CD4-positive, CD25-positive, alpha-beta regulatory T cell (primary cell): ENCODE measurements at places on chromosomes 5 and 9.

DNA sequence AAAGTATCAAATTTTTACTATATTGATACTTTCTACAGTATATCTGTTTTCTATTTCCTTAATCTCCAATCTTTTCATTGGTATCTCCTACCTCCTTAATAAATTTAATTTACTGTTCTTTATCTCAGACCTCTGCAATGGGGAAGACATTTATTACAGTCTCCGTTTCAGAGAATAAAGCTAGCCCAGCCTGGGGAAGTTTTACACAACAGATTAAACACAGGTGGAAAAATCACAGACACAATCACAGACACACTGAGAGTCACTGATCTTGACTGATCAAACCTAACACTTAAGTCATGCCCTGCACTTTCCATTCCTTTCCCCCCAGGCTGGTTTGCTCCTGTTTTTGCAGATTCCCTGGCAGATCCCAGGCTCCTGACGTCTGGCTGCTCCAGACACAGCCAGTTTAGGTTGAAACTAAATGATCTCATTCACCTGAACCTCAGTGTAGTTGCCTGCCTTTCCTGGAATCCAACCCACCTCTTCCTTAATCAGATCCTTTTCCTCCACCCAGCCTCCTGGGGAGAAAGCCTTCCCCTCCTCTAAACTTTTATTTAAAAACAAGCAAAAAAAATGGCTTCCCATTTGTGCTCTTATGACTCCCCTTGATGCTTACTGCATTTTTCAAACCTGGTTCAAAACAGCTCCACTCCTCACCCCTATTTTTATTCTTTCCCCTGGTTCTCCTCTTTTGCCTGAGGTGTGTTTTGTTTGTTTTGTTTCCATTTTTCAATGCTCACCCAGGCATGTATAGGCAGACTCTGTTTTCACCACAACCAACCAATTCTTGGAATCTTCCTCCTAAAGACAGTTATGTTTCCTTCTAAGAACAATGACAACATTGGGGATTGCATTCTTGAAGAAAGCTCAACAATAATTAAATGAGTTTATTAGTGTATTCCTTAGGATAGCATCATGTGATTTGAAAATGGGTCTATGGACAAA lies 29.5 kb upstream of the OSMR start:
- H3K4me3 ChIP-seq = no peak overlapping the region
- H3K4me1 ChIP-seq = no peaks in the 10 kb centered on the region
- no peaks in the 10 kb centered on the region for H3K36me3 ChIP-seq

- no peaks in the 10 kb centered on the region for H3K4me1 ChIP-seq
- H3K4me3 ChIP-seq = no peak overlapping the region
- H3K27me3 ChIP-seq = no peaks in the 10 kb centered on the region
- H3K36me3 ChIP-seq = no peaks in the 10 kb centered on the region
- no peak overlapping the region for H3K27ac ChIP-seq
Measured at GRCh38 chr5:179289756-179290385, 55.4 kb downstream of the ADAMTS2 start.

DNA sequence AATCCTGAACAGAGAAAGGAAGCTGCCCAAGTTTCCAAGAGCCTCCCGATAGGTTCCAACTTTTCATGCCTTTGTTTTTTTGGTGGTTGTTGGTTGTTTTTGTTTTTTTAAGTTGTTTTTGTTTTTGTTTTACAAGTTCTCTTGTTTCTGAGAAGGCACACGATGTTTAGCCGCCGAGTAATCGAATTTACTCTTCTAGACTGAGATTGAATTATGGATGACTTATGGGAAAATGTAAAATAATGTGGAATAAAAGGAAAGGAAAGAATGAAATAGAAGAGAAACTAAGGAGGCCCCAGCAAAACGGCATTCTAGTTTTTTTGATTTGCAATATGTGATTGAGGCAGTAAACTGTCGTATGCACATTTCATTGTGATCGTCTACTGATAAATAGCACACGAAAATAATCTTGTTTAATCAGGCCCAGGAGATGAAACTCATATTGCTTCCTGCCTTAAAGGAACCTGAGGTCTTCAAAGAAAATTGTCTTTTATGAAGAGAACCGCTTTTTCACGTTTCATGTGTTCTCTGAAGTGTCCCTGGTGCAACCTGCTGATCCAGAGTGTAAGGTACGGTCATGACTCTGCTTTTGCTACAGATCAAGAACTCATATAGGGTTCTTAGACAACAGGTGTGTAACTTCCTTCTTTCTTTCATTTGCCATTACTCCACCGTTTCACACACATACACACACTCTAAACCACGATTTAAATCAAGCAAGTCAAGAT lies 1.3 kb upstream of the GNAQ start:
- peak overlapping the region; percentile 82 for H3K4me3 ChIP-seq
- peaks cover 55% of the 10 kb centered on the region for H3K4me1 ChIP-seq
- DNase-seq = no peak
- no peaks in the 10 kb centered on the region for H3K27me3 ChIP-seq
- H3K36me3 ChIP-seq = no peaks in the 10 kb centered on the region

GRCh38 chr5:72556351-72557166 lies 49.3 kb upstream of the ZNF366 start:
- DNase-seq = no peak
- H3K4me1 ChIP-seq = no peaks in the 10 kb centered on the region
- no peaks in the 10 kb centered on the region for H3K36me3 ChIP-seq
- peaks cover 7% of the 10 kb centered on the region for H3K27me3 ChIP-seq
- no peak overlapping the region for H3K27ac ChIP-seq
- H3K4me3 ChIP-seq = peak overlapping the region; percentile 10

DNA sequence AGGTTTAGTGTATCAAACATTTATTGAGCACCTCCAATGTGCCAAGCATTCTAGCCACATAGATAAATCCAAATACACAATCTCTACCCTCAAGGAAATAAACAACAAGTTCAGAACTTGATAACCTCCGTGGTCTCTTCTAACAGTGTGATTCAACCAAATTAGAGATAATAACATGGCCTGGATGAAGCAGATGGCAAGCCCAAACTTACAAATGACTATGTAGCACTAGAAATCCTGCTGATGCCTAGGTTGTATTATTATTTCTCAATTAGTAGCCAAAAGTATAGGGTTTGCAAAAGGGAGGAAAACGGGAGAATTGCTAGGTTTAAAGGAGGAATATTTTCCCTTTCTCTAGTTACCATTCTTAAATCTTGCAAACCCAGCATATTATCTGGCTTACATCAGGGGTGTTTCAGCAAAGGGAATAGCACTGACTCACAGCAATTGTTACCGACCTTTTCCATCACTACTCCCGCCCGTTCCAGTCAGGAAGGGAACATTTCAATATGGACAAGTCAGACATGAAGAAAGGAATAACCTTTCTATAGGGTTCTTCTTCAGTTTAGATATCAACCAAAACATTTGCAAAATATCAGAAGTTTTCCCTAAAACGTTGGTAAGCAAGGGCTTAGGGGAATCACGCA lies 2.3 kb downstream of the DPYSL3 start:
- H3K4me1 ChIP-seq = no peaks in the 10 kb centered on the region
- H3K4me3 ChIP-seq = no peak overlapping the region
- H3K27me3 ChIP-seq = peaks cover 2% of the 10 kb centered on the region
- no peaks in the 10 kb centered on the region for H3K36me3 ChIP-seq
- DNase-seq = no peak

DNA sequence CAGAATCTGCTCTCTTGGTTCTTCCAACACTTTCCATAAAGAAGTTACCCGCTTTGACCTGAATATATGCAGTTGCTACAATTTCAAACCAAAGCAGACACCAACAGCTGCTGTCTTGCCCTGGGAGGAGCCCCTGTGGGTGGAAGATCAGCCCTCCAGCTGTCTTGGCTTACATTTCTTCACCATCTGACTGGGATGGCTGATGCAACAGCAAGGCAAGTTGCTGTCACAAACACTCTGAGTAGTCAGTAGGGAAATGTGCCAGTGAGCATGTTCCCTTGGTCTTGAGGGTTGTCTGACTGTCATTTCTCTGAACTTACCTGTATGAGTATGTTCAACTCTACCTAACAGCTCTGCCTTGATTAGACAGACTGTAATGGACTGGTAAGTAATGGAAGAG lies 152.9 kb downstream of the SGCD start:
- H3K27me3 ChIP-seq = no peaks in the 10 kb centered on the region
- no peaks in the 10 kb centered on the region for H3K4me1 ChIP-seq
- no peak overlapping the region for H3K27ac ChIP-seq
- DNase-seq = no peak
- H3K36me3 ChIP-seq = no peaks in the 10 kb centered on the region

DNA sequence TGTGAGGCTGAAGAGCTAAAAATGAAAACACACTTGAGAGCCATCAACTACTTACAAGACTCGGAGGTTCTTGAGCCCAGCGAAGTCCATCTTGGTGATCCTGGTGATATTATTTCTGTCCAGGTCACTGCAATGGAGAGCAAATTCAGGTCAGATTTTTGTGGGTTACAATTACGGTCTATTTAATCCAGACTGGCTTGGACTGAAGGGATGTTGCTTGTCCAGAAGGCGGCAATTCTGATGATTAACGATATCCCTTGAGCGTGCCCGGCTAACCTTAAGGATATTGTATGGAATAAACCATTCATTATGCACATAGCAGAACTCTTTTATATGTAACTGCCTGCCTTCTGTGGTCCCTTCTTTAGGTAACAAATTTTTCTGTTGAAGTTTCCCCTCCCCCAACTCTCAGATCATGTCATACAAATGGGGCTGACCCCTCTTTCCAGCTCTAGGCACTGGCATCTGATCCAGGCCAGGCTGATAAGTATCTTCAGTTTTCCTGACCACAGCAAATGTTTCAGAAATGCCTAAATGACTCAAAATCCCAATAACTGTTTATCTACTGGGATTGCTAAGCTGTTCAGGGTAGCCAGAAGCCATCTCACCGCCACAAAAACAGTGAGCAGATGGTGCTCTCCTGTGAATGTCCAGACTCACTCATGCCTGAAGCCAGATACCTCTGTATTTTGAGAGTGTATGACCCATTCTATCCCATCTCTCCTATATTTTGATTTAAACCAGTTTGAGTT lies 49.4 kb downstream of the SLIT3 start:
- no peaks in the 10 kb centered on the region for H3K27me3 ChIP-seq
- H3K36me3 ChIP-seq = no peaks in the 10 kb centered on the region
- no peak overlapping the region for H3K27ac ChIP-seq
- H3K4me3 ChIP-seq = no peak overlapping the region

GRCh38 chr9:70935856-70936255 lies 185.6 kb downstream of the TRPM3 start:
- no peak overlapping the region for H3K4me3 ChIP-seq
- no peak overlapping the region for H3K27ac ChIP-seq
- no peaks in the 10 kb centered on the region for H3K27me3 ChIP-seq
- H3K4me1 ChIP-seq = no peaks in the 10 kb centered on the region

- no peak overlapping the region for H3K4me3 ChIP-seq
- H3K36me3 ChIP-seq = no peaks in the 10 kb centered on the region
- no peak for DNase-seq
- no peak overlapping the region for H3K27ac ChIP-seq
- no peaks in the 10 kb centered on the region for H3K27me3 ChIP-seq
Measured at GRCh38 chr9:114243240-114243639, 79.7 kb upstream of the ORM1 start.
